AG08395 (cell line): ENCODE measurements at places on chromosomes 13 and 19.

DNA sequence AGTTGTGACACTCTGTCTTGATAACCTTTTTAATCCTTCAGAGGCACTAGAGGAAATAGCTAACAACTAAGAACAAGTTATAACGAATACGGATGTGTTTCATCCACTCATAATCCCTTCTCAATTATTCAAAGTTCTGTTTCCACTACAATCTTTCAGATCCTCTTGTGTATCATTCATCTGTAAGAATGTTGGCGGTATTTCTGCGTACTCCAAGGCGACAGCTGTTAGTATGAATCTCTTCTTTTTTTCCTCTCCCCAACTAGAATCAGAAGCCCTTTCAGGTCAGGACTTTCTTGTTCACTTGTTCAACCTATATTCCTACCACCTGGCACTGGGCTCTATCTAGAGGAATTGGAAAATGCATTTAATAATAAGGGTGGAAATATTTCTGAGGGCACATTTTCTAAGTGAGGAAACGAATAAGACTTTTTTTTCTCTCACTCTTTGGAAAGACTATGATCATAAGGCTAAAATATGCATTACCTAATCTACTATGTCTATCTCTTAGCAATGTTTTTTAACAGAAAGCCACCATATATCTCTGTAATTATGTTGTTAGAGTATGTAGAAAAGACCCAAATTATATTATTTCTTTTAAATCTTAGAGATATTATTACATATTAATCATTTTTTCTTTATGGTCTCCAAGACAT lies 492.9 kb downstream of the PCDH20 start:
- no peak for DNase-seq

DNA sequence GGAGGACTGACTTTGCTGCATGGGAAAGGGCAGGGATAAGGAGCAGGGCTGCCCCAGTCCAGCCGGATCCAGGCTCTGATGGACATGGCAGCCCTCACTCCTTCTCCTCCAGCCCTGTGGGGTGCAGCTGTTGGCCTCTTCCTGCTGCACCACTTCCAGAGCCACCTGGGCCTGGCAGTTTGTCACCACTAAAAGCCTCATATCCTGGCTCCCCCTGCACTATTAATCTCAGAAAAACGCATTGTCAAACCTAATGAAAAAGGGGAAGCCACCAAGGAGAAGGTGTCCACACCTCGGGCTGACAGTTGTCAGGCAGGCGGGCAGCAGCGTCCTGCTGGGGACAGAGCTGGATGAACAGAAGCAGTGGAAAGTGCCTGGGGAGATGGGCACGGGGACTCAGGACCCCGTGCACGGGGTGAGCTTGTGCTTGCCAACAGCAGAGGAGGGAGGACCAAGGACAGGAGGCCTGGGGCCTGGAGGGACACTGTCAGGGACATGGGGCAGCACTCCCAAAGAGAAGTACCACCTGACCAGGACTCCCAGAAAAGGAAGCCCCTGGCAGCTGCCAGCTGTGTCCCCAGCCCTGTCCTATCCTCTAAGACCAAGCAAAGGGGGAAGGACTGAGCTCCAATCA lies 151.1 kb upstream of the TSHZ3 start:
- no peak for DNase-seq

- no peak for DNase-seq
These were observed 19.2 kb downstream of the CEACAM6 start for GRCh38 chr19:41774515-41774980.

DNA sequence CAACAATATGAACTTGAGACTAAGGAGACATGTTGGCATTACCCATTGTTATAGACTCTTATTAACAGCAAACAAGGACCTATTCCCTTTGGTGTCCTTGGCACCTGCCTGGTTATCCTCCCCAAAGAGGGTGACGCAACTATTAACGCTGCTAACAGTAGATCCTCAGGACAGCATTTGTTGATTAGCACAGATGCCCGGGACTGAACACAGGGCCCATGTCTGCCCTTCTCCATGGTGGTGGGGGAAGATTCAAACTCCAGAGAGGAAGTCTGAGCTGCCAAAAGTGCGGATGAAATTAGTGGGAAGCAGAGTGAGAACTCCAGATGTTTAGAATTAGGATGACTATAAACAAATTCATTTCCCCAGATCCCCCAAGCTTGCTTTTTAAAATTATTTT lies 101.2 kb upstream of the RAP2A start:
- DNase-seq = no peak

DNA sequence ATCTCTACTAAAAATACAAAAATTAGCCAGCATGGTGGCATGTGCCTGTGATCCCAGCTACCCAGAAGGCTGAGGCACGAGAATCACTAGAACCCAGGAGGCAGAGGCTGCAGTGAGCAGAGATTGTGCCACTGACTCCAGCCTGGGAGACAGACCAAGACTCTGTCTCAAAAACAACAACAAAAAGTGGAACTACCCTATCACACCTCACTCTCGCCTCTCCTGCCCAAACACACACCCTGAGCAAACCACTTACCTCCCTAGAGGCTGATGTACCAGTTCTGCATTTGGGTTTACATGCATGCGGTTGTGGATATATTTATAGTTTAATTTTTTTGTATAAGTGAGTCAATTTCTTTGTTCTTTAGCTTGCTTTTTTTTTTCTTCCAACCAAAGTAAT lies 7.7 kb upstream of the PTOV1 start:
- no peak for DNase-seq

GRCh38 chr13:112641456-112642089 lies 48.3 kb upstream of the ATP11A start:
- DNase-seq = no peak

DNA sequence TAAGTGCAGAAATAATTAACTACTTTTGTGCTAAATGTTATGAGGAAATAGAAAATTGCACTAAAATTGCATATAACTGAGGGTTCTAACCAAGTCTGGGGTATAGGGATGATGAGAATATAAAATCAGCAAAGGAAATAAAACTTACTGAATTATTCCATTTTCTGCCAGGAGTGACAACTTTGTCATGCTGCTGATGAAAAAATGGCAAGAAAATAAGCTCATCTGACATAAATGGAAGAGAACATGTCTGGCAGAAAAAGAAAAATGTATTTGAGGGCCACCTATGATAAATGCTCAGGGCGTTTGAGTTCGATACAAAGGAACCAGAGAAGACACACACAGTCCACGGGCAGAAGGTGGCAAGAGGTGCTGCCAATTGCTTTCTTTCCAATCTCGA lies 78.2 kb downstream of the LHFPL6 start:
- no peak for DNase-seq

GRCh38 chr13:73972545-73972944 lies 161.7 kb downstream of the KLF12 start:
- no peak for DNase-seq

DNA sequence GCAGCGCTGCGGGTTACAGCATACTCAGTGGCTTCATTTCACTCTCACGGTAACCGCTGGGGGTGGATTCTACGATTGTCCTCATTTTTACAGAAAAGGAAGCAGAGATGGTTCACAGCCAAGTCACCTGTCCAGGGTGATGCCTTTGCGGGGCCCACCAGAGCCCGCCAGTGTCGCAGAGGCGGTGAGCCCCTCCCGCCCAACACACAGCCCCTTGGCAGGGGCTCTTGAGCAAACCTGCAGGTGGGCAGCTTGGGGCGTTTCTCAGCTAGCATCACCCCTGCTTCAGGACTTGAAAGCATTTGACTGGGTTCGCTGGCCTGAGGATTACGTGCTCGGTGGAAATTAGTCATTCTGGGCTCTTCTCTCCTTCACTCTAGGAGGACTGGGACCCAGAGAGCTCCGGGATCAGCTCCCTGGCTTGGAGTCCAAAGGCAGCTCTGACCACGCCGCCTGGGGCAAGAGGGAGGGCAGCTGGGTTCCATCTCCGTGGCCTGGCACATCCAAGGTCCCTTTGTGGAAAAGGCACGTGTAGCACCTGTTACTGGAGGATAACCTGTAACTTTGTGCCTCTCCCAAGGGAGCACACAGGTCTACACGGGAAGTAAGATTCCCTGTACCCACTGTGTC lies 62.5 kb upstream of the F7 start:
- no peak for DNase-seq

DNA sequence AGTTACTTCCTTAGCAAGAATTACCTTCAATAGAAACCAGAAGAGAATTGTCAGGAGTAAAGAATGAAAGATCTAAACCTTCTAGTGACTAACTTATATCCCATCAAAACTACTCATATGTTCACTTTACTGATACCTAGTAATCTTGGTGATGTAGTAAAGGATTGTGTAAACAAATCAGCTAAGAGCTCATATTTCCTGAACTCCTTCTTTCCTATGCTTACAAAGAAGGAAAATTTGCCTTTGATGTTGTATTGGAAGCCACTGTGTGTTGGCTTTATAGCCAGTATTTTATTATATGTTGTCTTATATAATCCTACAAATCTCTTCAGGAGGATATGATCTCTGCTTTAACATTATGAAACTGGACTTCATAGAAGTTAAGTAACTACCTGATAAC lies 671.0 kb downstream of the PCDH9 start:
- no peak for DNase-seq

DNA sequence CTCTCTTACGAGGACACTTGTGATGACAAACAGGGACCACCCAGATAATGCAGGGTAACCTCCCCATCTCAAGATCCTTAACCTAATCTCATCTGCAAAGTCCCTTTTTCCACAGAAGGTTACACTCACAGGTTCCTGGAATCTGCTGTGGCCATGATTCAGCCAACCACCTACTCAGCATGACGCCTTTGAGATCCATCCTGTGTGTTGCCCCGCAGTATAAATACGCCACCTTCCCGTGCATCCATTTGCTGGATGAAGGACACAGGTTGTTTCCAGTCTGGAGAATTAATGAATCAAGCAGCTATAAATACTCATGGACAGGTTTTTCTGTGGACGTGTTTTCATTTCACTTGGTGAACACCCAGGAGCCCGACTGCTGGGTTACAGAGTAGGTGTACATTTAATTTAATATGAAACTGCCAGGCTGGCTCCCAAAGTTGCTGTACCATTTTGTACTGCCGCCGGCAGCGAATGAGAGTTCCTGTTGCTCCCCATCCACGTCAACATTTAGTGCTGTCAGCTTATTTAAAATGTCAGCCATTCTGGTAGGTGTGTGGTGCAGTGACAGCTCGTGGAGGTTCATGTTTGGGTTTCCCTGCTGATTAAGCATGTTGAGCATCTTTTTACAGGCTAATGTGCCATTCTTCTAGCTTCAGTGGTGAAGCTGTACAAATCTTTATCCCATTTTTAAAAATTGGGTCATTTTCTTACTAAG lies 40.2 kb downstream of the ELL start:
- DNase-seq = no peak

DNA sequence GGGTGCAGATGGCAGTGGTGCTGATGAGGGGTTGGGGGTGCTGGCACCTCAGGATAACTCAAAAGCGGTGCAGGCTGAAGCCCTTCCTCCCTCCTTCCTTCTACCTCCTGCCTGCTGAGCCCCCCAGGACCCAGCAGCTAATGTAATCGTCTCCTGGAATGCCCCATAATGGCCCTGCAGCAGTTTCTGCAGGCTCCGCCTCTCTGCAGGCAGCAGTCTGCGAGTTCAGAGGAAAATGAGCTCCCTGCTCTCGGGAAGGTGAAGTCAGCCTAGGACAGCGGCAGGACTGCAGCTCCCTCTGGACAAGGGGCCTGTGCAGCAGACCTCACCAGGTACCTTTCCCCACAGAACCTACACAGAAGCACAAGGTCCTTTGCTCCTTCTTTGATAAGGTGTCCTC lies 130.9 kb downstream of the ZDHHC20 start:
- DNase-seq = no peak

GRCh38 chr13:113210833-113211232 lies 1.4 kb downstream of the CUL4A start:
- no peak for DNase-seq

GRCh38 chr19:19631346-19631745 lies 3.3 kb upstream of the LPAR2 start:
- no peak for DNase-seq
